Cortex of kidney (tissue), 1 donor: ENCODE measurements at places on chromosomes 3 and 15.

GRCh38 chr3:53650424-53650823 is 156.0 kb downstream of the CACNA1D start:
- no peak for DNase-seq

- no peak for DNase-seq
Observed at GRCh38 chr3:174355505-174355904, 503.6 kb upstream of the NAALADL2 start.

GRCh38 chr3:112092496-112093179 is 6.4 kb downstream of the C3orf52 start:
- DNase-seq, result no peak

DNA sequence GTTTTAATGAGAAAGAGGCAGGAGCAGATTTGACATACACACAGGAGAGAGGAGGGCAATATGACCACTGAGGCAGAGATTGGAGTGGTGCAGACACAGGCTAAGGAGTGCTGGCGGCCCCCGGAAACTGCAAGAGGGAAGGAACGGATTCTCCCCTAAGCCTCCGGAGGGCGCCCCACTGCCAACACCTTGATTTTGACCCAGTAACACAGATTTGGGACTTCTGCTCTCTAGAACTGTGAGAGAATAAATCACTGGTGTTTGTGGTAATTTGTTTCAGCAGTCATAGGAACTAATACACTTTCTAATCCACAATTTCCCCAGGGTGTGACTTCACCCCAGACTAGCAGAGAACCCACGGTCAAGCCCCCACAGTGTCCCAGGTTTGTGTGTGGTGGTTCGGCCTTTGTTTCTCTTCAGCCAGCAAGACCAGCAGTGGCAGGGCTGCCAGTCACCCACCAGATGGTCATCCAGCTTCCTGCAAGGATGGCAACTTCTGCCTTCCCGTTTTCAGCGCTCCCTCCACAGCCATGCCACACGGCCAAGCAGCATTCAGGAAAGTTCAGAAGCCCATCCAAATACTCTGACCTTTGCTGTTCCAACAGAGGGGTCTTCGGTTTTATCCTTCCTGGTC is 23.6 kb upstream of the TSPAN3 start:
- DNase-seq, result no peak

- no peak for DNase-seq
Observed at GRCh38 chr15:27599034-27599433, 500.1 kb downstream of the OCA2 start.

DNA sequence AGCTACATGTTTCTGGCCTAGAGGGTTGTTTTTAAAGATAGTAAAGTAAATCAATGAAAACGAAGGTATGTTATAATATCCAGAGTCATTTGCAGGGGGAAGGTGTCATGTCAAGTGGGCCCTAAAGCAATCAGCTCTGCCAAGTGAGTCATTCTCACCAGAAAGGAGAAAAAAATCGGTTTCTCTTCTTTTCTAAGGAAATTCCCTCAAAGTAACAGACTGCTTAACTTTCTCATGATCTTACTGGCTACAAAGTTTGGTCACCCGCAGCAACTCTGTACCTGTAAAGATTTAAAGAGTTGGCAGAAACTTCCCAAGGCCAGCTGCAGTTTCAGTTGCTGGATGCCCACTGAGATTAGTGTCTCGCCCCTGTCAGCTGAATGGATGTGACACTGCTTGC is 5.5 kb upstream of the FSIP1 start:
- DNase-seq, result no peak

DNA sequence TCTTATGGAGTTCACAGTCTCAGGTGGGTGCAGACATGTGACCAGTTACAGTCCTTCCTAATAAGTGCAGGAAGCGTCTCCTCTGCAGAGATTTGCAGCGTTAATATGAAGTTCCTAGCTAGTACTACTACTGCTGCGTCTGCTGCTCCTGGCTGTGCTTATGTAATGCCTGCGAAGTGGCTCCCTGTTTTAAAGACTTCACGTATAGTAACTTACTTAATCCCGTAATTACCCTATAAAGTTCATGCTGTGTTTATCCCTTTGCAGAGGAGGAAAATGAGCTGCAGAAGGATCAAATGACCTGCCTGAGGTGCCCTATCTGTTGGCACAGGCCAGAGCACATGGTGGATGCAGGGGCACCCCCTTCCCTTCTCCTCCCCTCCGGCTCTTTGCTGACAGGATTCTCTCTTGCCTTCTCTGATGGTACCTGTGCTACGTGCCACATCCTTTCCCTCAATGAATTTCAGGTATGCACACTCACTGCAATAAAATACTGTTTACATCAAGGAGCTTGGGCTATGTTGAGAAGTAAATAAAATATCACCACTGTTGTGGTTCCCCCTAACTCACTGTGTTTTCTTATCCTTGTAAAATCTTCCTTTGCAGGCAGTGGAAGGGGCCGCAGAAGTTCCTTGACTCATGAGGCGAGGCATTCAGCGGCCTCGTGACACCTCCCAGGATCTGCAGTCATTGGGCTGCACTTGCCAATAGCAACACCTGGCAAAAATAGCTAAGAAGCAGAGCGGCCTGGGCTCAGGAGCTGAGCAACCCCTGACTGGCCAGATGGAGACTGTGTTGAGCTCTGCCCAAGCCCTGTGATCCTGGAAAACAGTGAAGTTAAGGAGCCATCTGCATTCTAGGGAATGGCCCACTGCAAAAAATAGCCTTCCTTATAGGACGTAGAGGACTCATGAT is 188.9 kb upstream of the ATP10A start:
- no peak for DNase-seq

DNA sequence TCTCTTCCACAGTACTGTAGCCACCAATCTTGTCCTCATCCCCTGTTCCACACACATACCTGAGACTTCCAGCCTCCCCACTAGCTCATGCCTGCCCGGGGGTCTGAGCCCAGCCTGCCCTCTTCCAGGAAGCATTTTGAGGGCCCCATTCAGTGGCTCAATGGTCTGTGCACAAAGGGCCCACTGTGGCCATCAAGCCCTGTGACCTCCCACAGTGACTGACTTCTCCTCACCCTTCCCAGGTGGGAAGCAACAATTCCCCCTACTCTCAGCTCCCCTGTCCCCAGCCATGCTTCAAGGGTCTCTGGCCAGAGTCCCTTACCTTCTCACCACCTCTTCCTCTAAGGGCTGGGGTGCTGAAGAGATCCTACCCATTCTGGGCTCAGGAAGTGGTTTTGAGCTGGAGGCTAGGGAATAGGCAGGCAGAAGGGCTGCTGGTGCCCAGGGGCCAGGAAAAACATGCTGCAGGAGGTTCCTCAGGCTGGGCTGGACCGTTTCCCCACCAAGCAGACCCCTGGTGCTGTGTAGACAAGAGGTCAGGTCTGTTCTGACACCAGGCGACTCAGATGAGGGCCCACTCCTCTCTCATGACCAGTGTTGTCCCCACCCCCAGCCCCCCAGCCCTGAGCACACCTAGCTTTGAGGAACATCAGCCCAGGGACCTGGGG is 3.0 kb upstream of the KLF15 start:
- DNase-seq, result no peak

GRCh38 chr3:185960522-185961288 is 22.9 kb upstream of the TRA2B start:
- no peak for DNase-seq

- no peak for DNase-seq
Observed at GRCh38 chr3:145801696-145802095, 359.3 kb downstream of the PLOD2 start.

DNA sequence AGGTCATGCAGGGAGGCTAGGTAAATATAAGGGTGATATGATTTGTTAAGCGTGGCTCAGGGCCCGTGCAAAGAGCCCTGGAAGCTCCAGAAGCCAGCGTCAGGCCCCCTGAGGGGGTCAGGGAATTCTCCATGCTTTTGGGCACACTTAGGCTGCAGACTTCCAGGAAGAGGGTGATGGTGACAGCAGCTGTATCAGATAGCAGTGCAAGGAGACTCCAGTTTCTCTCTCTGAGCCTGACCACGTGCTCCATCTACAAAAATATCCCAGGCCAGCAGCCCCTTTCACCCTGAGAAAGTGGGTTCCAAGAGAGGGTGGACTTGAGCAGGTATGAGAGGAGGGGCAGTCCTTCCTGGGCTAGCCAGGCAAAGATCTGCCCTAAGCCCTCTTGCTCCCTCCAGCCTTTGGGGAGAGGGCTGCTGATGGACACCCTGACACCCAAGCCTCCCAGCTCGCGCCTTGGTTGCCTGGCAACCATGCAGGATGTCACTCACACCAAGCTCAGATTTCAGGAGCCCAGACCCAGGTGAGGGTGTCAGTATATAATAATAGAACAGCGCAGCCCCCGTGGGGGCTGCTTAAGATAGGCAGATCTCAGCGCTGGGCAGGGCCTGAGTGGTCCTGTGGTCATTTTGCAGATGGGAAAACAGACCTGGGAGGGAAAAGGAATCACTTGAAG is 35.8 kb downstream of the ATP2B2 start:
- DNase-seq, result no peak
